Peyer's patch (tissue), 4 donors: ENCODE measurements at places on chromosomes 4 and X. TPM values are rescaled to one million over a fixed set of nuclear protein-coding genes. Genes with fewer than 3 reads are reported as not detected.

Gene PLXNB3
- 8.9 TPM for total RNA-seq

Gene PDGFRA
- total RNA-seq, result 68.8 TPM

DNA sequence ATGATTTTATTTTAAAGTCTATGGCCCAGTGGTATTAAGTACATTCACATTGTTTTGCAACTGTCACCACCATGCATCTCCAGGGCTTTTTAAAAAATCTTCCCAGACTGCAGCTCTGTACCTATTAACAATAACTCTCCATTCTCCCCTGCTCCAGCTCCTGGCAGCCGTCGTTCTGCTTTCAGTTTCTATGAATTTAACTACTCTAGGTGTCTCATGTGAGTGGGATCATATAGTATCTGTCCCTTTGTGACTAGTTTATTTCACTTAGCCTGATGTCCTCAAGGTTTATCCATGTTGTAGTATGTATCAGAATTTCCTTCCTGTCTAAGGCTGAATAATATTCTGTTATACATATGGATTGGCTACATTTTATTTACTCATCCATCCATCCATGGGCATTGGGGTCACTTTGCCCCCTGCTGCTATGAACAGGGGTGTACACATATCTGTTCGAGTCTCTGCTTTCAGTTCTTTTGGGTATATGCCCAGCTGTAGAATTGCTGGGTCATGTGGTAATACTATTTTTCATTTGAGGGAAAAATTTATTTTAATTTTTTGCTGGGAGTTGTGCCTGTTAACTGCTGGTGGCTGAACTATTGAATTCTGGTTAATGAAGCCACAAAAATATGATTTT lies 131.3 kb downstream of the ARHGAP10 start:
- H3K36me3 ChIP-seq, result no peaks in the 10 kb centered on the region
- no peaks in the 10 kb centered on the region for H3K4me1 ChIP-seq
- no peak overlapping the region for H3K4me3 ChIP-seq
- no peak for DNase-seq
- no peaks in the 10 kb centered on the region for H3K27me3 ChIP-seq
- no peak overlapping the region for H3K27ac ChIP-seq

Gene ALB
- total RNA-seq, result not detected

DNA sequence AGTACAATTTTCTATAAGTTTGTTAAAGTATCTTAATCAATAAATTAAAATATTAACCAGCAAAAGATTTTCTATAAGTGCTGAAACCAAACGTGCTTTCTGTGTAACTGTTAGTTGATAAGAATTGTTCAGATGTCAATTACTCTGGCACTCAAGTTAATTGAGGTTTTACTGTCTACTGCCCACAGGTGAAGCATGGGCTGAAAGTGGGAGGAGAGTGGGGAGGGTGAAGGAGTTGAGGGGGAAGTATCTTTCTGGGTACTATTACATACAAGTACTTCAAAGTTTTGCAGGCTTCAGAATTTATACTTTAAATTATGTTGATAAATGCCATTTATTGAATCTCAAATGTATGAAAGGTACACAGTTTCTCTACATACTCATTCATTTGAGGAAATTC lies 19.1 kb upstream of the CXCL3 start:
- H3K27me3 ChIP-seq, result no peaks in the 10 kb centered on the region
- no peaks in the 10 kb centered on the region for H3K4me1 ChIP-seq
- H3K4me3 ChIP-seq, result no peak overlapping the region
- no peaks in the 10 kb centered on the region for H3K36me3 ChIP-seq

GRCh38 chr4:42786350-42787078 lies 106.0 kb upstream of the GRXCR1 start:
- no peak overlapping the region for H3K4me3 ChIP-seq
- no peak for DNase-seq
- no peaks in the 10 kb centered on the region for H3K4me1 ChIP-seq
- no peaks in the 10 kb centered on the region for H3K27me3 ChIP-seq

DNA sequence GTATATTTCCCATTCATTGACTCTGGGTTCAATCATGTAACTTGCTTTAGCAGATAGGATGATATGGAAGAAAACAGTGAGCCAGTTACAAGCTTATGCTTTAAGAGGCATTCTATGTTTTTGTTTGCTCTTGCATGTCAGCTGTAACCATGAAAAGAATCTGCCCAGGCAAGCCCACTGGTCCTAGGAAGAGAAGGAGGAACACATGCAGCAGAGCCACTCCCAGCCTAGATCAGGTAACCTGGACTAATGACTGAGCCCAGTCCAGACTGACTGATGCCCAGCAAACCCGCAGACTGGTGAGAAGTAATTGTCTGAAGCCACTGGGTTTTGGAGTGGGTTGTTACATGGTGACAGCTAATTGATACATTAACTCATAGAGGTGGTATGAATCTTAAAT lies 167.9 kb downstream of the COL4A6 start:
- H3K27me3 ChIP-seq, result no peaks in the 10 kb centered on the region
- DNase-seq, result no peak
- no peak overlapping the region for H3K27ac ChIP-seq
- H3K4me1 ChIP-seq, result no peaks in the 10 kb centered on the region
- no peak overlapping the region for H3K4me3 ChIP-seq

GRCh38 chr4:114734594-114734993 lies 136.0 kb downstream of the UGT8 start:
- H3K27ac ChIP-seq, result no peak overlapping the region
- H3K27me3 ChIP-seq, result no peaks in the 10 kb centered on the region
- no peak for DNase-seq
- no peak overlapping the region for H3K4me3 ChIP-seq
- H3K36me3 ChIP-seq, result no peaks in the 10 kb centered on the region

- no peak for DNase-seq
- H3K36me3 ChIP-seq, result no peaks in the 10 kb centered on the region
- H3K4me1 ChIP-seq, result no peaks in the 10 kb centered on the region
- no peak overlapping the region for H3K27ac ChIP-seq
- H3K4me3 ChIP-seq, result no peak overlapping the region
Observed at GRCh38 chrX:38172596-38172995, 48.1 kb downstream of the SRPX start.

DNA sequence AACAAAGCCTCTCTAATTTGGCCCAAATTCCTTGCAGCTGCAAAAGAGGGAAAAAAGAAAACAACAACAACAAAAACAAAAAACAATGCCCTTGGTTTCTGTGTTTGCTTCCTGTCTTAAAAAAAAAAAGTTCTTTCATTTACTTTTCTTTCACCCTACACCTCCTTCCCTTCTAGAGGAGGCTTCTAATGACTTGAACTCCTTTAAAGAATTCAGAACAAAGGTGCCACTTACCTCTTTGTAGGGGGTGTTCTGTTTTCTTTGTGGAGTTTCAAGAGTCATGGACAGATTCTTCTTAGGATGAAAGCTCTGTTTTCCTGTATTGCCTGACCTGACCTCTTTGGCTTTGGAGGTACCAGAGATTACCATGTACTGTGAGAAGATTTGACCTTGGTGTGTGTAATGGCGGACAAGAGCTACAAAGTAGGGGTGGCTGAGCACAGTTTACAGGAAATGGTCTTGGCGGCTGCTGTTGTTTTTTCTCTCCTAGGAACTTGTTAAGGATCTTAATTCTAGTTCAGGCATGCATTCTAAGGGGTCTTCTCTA lies 72.4 kb upstream of the S100G start:
- no peaks in the 10 kb centered on the region for H3K27me3 ChIP-seq
- H3K36me3 ChIP-seq, result no peaks in the 10 kb centered on the region
- no peak for DNase-seq
- no peak overlapping the region for H3K27ac ChIP-seq
- H3K4me3 ChIP-seq, result no peak overlapping the region
- H3K4me1 ChIP-seq, result no peaks in the 10 kb centered on the region

DNA sequence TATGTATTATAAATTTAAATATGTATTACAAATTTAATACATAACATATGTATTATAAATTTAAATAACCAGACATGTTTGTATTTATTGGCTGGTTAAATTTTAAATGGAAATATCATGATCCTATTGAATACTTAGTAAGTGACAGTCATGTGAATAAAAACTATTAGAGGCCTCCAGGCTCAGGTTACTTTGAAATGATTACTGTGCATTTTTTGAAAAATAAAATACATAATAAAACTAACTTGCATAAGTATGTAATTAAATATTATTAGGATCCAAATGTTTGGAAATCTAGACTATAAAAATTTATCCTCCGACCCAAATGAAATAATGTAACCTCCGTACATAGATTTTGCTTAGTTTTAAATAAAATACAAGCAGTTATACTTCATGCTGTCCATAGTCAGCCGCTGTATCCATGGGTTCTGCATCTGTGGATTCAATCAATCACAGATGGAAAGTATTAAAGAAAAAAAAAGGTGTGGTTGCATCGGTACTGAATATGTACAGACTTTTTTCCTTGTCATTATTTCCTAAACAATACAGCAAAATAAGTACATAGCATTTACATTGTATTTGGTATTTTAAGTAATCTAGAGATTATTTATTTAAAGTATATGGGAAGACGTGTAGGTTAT lies 140.7 kb downstream of the WDFY3 start:
- H3K36me3 ChIP-seq, result peaks cover 26% of the 10 kb centered on the region
- H3K4me1 ChIP-seq, result no peaks in the 10 kb centered on the region
- no peak overlapping the region for H3K4me3 ChIP-seq
- no peak for DNase-seq

Gene TNIP3
- total RNA-seq, result 0.88 TPM

DNA sequence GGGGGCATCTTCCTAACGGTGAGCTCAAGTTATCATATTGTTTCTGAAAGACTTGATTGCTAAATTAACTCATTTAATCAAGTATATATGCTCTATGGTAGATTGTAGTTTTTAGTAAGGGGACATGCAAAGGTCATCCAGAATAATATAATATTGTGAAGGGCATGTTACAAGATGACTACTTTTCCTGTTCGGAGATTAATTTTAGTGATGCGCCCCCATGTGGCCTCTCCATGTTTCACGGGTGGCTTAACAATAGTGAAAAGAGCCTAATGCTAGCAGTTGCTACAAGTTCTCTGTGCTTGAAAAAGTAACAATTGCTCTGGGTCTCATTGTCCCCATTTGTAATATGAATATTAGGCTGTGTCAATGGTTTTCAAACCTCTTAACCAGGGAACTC lies 12.2 kb downstream of the SMPX start:
- H3K36me3 ChIP-seq, result no peaks in the 10 kb centered on the region
- H3K4me3 ChIP-seq, result no peak overlapping the region
- H3K4me1 ChIP-seq, result no peaks in the 10 kb centered on the region

- no peak for DNase-seq
- no peak overlapping the region for H3K4me3 ChIP-seq
- H3K4me1 ChIP-seq, result no peaks in the 10 kb centered on the region
- no peak overlapping the region for H3K27ac ChIP-seq
- no peaks in the 10 kb centered on the region for H3K27me3 ChIP-seq
Observed at GRCh38 chr4:182886205-182886604, 31.0 kb downstream of the DCTD start.

DNA sequence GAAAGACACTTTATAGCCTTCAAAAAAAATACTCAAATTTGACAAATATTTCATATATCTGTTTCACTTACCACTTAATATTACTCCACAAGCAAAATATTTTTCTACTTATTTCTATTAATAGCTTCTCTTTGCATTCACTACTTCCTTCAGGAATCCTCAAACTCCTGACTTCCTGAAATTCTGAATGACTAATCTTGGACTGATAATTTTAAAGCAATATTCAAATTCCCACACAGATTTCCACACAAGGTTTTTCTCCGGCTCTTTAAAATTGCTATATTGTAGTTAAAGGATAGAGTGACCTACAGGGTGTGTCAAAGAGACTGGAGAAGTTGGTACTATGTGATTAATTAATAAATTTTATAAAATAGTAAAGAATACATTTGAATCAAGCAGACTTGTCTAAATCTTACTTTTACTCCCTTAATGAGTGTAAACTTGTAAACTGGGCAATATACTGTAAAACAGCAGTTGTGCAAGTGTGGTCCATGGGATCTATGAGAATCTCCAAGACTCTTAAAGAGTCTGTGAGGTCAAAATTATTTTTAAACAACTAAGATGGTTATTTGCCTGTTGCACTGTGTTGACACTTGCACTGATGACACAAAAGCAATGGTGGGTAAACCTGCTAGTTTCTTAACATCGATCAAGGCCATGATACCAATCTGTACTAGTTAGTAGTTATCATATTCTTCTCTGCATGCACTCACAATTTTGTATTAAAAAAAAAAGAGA lies 44.5 kb downstream of the ANKRD17 start:
- no peaks in the 10 kb centered on the region for H3K4me1 ChIP-seq
- H3K4me3 ChIP-seq, result no peak overlapping the region
- DNase-seq, result no peak
- H3K27me3 ChIP-seq, result no peaks in the 10 kb centered on the region
- no peaks in the 10 kb centered on the region for H3K36me3 ChIP-seq

DNA sequence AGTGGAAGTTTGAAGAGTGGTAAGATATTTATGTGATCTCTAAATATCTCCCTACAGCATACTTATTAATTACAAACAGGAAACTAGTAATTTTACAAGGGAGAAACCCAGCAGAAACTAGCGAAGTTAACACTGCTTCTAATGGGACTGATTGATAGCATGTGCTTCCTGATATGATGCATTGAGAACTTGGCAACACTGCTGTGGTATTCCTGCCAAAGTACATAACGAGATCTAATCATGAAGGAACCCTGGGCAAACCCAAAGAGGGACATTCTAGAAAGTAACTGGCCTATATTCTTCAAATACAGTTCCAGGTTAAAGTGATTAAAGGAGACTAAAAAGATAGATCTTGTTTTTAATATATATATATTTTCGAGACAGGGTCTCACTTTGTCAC lies 4.6 kb upstream of the GPR34 start:
- no peak overlapping the region for H3K4me3 ChIP-seq
- no peaks in the 10 kb centered on the region for H3K27me3 ChIP-seq
- H3K36me3 ChIP-seq, result no peaks in the 10 kb centered on the region
- no peaks in the 10 kb centered on the region for H3K4me1 ChIP-seq
- no peak overlapping the region for H3K27ac ChIP-seq

DNA sequence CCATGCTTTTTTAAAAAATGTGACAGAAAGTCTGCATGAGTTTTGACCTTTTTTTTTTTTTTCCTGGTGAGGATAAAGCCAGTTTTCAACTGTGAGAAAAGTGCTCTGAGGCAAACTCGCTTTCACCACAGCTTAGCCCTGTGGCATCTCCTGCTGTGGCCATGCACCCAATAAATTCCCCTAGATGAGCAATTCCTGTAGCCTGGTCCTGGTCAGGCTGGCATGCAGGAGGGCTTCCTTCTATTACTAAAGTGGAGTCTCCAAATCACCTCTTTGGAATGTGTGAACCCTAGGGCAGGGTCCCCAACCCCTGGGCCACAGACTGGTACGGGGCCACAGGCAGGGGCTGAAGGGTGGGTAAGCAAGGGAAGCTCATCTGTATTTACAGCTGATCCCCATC lies 265.4 kb downstream of the RAPGEF2 start:
- no peak overlapping the region for H3K27ac ChIP-seq
- H3K36me3 ChIP-seq, result no peaks in the 10 kb centered on the region
- H3K27me3 ChIP-seq, result no peaks in the 10 kb centered on the region
- DNase-seq, result no peak
- H3K4me3 ChIP-seq, result no peak overlapping the region

- DNase-seq, result no peak
- no peak overlapping the region for H3K4me3 ChIP-seq
- no peaks in the 10 kb centered on the region for H3K4me1 ChIP-seq
Observed at GRCh38 chrX:20171887-20172286, 30.2 kb upstream of the EIF1AX start.

Gene PDE5A
- total RNA-seq, result 48.3 TPM

Gene GPRASP3
- total RNA-seq, result 2.5 TPM

Gene ADH1C
- 99.1 TPM for total RNA-seq

- H3K36me3 ChIP-seq, result no peaks in the 10 kb centered on the region
- no peaks in the 10 kb centered on the region for H3K27me3 ChIP-seq
- DNase-seq, result no peak
- H3K4me1 ChIP-seq, result no peaks in the 10 kb centered on the region
- H3K4me3 ChIP-seq, result no peak overlapping the region
Observed at GRCh38 chr4:2057382-2058065, 1.6 kb upstream of the NAT8L start.

- no peaks in the 10 kb centered on the region for H3K4me1 ChIP-seq
- H3K36me3 ChIP-seq, result no peaks in the 10 kb centered on the region
- no peak overlapping the region for H3K4me3 ChIP-seq
- no peaks in the 10 kb centered on the region for H3K27me3 ChIP-seq
- H3K27ac ChIP-seq, result no peak overlapping the region
Observed at GRCh38 chr4:67884701-67885100, 899 bp upstream of the TMPRSS11D start.
